KBM-7 (cell line): ENCODE measurements at places on chromosomes 6 and 20.
A peak's percentile ranks its signal among the peaks of the same experiment; 100 is the strongest.

GRCh38 chr20:16311756-16312155 is 261.5 kb downstream of the KIF16B start:
- no peak for DNase-seq

- DNase-seq: no peak
Measured at GRCh38 chr6:95478941-95479340, 98.4 kb upstream of the MANEA start.

- no peak for DNase-seq
Measured at GRCh38 chr6:131255911-131256310, 120.6 kb downstream of the AKAP7 start.

DNA sequence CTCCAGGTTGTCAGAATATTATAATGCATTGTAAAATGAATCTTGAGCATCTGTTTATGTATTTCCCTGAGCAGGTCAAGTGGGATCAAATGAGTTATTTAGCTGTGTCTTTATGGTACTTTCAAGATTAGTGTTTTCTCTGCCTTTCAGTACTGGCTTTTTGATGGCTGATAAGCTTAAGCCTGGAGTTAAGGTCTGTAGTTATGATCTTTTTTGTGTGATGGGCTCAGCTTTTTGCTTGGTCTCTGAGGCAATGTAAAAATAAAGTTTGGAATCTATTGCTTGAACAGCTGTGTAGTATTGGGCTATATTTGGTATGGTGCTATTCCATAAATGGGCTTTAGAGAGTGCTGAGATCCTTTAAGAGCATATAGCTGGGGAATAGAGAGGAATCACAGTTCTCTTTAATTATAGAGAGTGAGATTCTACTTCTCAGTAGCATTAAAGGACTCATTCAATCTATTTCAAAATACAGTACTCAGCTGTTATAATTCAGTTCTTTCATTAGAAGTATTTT is 40.7 kb downstream of the ZNF451 start:
- no peak for DNase-seq

DNA sequence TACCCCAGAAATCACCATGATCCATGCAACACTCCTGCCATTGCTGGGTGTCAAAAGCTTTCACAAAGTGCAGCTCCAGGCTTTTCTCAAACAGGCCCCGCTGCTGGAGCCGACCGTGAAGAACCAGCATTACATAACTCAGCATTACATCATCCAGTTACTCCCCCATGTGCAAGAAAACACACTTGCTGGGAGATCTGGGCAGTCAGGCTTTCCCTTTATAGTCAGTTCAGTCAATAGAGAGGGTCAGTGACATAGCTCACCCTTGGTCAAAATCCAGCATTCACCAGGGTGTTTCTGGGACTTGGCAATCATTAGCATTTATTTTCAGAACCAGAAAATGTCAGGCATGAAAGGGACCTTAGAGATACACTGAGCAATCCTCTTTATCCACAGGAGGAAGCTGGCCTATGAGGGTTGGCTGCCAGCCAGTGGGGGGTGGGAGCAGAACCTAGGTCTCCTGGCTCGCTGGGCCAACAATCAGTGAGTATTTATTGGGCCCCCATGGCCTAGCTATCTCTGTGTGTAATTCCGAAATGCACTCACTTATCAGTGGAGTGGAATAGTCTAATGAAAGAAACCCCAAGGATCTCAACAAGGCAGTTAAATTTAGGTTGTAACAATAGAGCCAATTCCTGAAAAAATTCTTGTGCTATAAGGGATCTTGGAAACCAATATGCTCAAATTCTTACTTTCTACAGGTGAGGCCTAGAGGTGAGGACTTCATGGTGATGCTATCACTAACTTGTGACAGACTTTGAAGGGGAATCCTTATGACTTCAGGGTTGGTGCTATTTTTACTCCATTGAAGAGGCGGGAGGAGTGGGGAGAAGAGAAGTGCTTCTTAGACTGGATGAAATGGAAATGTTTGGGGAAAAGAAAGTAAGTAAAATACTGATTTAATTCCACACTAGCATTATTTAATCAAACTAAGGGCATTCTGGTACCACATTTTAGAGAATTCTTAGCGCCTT is 54.6 kb downstream of the LYRM4 start:
- peak; percentile 80 for DNase-seq

DNA sequence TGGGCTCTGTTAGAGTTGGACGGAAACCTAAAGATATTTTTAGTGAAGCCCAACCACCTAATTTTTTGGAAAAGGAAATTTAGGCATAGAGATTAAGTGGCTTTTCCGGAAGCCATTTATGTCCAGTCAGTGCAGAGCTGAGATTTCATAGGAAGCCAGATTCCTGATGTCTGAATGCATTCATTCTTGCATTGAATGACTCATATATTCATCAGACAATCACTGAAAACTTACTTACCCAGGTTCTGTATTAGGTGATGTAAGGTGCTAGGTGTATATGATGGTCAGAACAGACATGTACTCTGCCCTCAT is 4.1 kb downstream of the SH3BGRL2 start:
- no peak for DNase-seq

GRCh38 chr6:42257614-42258013 is 40.0 kb upstream of the MRPS10 start:
- DNase-seq: no peak

- DNase-seq: no peak
Measured at GRCh38 chr6:112606656-112607435, 259.7 kb downstream of the RFPL4B start.

- DNase-seq: no peak
Measured at GRCh38 chr20:50189681-50190250, 864 bp upstream of the CEBPB start.

DNA sequence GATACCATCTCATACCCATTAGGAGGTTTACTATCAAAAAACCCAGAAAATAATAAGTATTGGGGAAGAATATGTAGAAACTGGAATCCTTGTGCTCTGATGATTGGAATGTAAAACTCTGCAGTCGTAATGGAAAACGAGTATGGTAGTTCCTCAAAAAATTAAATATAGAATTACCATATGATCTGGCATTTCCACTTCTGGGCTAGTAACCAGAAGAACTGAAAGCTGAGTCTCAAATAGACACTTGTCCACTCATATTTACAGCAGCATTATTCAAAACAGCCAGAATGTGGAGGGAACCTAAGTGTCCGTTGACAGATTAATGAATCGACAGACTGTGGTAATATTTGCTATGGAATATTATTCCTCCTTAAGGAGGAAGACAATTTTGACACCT is 44.3 kb downstream of the FOXC1 start:
- DNase-seq: no peak

GRCh38 chr20:22863826-22864225 is 171.3 kb upstream of the SSTR4 start:
- no peak for DNase-seq
